ENCODE measurements at places on chromosomes 3 and 15.

DNA sequence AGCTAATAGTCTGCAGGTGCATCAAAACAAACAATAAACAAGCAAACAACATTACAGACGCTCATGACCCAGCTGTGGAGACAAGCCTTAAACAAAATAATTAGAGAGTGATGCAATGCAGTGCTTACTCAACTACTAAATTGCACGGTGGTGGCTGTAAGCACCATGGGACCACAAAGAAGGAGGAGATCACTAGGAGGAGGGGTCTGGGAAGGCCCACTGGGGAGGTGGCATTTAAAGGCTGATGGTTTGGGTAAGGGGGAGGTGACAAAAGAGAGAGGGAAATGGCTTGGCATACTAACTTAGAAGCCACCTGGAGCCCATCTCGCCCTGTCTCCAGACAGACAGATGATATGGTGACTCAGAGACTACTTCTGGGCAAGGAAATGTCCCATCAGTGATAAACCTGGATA is 516.7 kb downstream of the FOXP1 start:
- DNase-seq: no peak

DNA sequence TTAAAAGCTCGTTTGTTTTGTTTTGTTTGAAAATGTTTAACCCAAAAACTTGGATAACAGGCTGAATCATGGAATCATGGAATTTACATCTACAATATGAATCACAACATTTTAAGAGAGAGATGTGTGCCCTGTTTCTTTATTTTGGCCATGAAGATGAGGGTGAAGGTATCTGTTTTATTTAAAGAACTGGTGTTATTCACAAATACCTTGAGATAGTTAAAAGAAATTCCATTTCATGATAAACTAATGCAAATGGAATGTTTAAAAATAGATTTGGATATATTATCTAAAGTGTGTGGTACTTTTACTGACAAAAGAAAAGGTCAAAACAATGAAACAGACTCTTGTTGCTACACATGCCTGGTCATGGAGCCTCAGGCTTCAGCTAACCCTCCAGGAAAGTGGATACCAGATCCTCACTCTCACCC is 486.0 kb upstream of the CFAP20DC start:
- no peak for DNase-seq

DNA sequence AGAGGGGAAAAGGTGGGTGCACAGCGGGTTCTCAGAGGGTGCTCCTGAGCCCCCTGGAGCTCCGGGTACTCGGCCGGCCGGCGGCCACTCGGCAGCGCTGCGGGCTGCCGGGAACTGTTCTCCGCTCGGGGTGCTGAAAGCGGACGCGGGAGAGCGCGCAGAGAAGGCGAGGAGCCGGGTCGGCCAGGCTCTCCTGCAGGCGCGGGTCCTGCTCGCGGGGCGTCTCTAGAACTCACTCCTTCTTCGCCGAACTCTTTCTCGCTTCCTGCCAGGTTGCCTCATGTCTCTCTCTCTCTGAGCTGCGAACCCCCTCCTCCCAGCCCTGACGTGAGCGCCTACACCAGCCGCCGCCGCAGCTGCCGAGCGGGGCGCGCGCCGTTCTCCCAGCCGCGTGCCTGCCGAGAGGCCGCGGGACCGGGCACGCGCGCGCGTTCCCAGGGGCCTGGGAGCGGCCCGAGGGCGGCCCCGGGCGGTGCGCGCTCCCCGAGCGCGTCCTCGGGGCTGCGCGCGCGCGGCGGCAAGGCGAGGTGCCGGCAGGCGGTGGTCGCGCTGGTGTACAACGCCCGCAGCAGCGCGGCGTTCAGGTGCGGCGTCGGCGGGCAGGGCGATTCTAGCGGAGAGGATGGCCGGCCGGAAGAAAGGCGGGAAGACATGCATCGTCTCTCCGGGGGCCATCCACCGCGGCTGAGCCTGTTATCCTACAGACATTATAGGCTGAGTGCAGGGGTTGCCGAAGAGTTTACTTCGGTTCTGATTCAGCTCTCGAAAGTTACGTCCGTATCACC is at the start of gene PEX5L:
Gene PEX5L, minus strand, starts transcription at position 267 of the 785 bp plus-strand sequence. CDS start 338 bp downstream, outside the sequence.
- DNase-seq: no peak

DNA sequence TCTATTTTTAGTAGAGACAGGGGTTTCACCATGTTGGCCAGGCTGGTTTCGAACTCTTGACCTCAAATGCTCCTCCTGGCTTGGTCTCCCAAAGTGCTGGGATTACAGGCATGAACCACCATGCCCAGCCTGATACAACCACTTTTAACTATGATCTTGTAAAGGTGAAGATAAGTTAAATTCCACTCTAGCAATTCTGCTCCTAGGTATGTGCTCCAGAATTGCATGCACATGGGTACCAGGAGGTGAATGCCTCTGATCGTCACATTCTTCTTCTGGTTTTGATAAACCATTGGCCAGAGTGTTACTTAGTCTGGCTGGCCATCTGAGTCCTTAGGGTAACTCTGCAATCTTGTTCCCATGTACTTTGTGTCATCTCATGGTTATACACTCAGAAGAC is 22.3 kb downstream of the CSPG5 start:
- no peak for DNase-seq

DNA sequence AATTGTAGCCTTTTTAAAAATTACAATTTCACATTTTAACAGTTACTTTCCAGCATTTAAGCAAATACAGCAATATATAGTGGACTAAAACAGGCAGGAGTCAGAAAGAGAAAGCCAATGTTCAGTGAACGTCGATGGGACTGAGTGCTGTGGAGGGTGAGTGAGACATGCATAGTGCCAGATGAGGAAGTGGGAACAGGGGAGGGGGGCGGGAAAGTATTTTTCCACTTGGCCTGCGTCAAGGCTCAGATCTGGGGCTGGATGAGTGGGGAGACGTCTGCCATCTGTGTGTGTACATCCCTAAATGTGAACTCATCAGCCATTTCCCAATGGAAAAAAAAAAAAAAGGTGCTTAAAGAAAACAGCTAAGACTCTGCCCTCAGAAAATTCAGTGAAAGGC is 19.2 kb upstream of the RAD18 start:
- DNase-seq: no peak

- no peak for DNase-seq
Measured at GRCh38 chr3:170470063-170471016, 51.7 kb downstream of the CLDN11 start.

DNA sequence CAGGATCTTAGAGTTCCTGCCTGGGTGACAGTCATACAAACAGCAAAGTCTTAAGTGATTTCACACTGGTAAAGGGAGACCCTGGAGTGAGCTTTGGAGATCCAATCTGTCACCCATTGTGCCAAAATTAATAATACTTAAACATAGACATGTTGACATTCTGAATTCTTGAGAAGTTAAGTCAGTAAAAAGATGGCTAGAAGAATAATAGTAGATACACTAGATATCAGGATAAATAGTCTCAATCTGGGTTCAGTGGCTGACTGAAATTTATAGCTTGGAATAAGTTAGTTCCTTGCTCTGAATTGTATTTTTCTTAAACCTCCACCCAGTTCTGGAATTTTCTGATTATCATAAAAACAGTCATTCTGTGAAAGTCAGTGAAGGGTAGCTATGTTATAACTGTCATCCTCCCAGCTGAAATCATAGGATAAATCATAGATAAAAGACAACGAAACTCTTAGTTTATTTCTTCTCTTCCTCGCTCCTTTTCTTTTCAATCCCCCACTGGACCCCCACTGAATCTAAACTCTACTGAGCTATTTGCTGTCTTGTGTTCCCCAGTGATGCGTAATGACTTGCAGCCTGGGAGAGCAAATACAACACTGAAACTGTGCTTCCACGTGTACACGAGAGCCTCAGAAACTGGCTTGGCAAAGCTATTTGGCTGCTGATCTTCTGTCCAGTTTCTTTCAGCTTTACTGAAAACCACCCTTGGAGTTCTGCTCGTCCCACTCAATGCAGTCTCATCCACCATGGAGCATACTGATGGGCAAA is 175.4 kb upstream of the TP63 start:
- DNase-seq: no peak

GRCh38 chr3:194130807-194131589 is 5.0 kb upstream of the HES1 start:
- no peak for DNase-seq

DNA sequence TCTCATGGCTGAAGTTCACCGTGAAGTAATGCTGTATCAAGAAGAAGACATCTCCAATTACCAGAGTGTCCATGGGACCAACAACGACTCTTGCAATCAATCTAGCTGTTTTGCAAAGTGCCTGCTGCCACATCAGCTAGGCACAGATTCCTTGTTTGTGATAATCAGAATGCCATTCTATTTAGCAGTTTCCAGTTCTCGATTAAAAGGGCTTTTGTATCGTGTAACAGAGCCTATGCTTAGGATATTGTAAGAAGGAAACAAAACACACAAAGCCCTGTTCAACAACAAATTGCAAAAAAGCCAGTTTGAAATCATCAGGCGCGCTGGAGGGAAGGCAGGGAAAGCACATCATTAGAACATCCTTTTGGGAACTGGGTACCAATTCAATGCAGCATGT is 26.1 kb downstream of the RASGRF1 start:
- no peak for DNase-seq

GRCh38 chr3:63613561-63613960 is 38.9 kb upstream of the SNTN start:
- no peak for DNase-seq

DNA sequence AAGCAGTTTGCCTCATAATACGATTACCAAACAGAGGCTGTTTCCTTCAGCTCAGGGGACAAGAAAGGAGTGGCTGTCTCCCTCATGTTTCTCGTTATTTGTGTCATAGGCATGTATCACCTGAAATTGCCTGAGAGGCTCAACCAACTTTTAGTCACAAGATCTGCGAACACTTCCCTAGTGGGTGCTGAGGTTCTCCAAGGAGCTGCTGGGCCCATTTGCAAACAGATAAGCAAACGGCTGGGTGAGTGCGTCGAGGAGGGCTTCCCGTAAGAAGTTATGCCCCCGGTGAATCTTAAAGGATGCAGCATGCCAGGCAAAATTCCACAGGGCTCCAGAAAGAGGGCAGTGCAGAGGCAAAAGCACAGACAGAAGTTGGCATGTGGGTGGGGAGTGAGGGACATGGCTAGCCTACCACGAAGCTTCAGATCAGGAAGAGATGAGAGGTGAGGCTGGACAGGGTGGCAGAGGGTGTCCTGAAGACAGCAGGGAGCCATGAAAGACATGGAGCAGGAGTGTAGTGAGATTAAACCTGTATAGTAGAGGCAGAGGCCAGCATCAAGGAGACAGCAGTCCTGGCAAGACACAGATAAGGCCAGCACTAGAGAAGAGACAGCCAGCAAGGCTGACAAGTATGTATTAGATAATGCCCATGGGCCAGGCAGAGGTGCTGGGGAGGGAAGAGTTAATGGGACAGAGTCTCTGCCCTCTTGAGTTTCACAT is 4.0 kb upstream of the GP9 start:
- DNase-seq: no peak

DNA sequence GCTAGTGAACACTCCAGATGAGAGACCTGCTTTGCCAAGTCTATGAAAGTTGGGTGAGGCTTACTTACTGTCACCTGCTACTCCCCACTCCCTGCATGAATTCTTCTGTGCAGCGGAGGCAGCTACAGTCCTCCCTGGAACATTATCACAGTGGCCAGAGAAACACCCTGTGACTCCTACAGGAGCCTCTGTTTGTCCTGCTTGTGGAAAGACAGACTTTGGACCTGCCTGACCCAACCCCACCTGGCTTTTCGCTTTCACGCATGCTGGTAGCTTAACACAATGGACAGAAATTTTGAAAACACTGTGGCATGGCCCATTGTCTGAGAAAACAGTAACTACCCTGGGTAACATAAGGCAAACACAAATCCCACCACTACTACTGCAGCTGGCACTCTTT is 1565.5 kb upstream of the CADM2 start:
- no peak for DNase-seq

DNA sequence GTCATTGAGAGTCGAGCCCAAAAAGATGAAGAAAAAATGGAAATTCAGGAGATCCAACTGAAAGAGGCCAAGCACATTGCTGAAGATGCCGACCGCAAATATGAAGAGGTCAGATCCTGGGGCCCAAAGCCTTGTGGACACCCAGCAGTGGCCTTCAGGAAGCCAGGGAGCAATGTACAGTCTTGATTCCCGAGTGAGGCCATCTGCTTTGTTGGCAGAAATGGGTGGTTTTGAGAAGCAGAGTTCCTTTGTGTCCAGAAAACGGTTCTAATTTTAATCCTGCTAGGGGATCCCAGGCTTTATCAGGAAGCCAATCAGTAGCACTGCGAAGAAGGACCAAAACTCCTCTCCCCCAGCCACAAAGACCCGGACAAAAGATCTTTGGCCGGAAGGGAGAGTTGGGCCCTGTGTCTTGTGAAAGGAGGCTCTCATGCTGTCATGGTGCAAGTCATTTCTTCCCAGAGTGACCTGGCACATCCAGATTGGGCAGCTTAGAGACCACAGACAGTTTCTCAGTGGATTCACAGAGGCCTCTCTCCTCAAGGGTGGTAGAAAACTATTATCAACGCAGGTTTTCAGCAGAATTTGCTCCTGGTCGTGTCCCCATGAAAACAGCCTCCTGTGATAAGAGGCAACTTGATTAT is 17.1 kb downstream of the TPM1 start:
- no peak for DNase-seq

DNA sequence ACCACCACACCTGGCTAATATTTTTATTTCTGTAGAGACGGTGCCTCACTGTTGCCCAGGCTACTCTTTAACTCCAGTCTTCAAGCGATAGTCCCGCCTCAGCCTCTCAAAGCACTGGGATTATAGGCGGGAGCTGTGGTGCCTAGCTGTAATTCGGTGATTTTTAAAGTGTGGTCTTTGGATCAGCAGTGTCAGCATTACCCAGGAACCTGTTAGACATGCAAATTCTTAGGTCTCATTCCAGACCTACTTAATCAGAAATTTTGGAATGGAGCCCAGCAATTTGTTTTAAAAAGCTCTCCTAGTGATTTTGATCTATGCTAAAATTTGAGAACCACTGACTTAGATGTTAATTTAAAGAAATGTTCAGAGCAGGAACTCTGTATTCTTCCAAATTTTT is 51.9 kb downstream of the GOLM2 start:
- DNase-seq: no peak

DNA sequence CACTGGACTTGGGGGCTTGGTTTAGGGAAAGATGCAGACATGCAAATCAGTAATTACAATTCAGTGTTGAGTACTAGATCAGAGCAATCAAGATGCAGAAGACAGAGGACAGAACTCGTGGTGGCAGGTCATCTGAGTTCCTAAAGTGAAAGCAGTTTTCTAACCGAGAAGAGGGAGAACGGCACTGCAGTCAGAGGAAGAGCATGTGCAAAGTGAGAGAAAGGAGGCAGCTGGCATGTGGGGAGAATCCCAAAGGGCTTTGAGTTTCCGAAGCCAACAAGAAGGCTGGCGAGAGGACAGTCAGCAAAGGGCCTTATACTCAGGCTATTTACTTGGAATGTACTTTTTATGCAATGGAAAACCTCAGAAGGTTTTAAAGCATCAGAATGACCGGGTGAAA is 87.0 kb downstream of the ANP32A start:
- DNase-seq: no peak

- DNase-seq: peak; percentile 28
Measured at GRCh38 chr3:113287803-113288648, 76.7 kb downstream of the BOC start.

GRCh38 chr15:70415398-70415797 is 317.7 kb upstream of the TLE3 start:
- DNase-seq: no peak

GRCh38 chr3:126528800-126529541 is 5.0 kb downstream of the CHST13 start:
- no peak for DNase-seq

GRCh38 chr3:102183186-102183585 is 251.6 kb upstream of the ZPLD1 start:
- no peak for DNase-seq

- DNase-seq: no peak
Measured at GRCh38 chr3:115857518-115858136, 234.3 kb downstream of the GAP43 start.

All from stimulated activated CD4-positive, alpha-beta T cell treated with anti-CD3 and anti-CD28 coated beads, Interleukin-1b, Interleukin-23, amount 100 ng/mL, for 24 hours (primary cell).